ENCODE measurements at places on chromosomes 16 and 17.
A peak's percentile ranks its signal among the peaks of the same experiment; 100 is the strongest.

DNA sequence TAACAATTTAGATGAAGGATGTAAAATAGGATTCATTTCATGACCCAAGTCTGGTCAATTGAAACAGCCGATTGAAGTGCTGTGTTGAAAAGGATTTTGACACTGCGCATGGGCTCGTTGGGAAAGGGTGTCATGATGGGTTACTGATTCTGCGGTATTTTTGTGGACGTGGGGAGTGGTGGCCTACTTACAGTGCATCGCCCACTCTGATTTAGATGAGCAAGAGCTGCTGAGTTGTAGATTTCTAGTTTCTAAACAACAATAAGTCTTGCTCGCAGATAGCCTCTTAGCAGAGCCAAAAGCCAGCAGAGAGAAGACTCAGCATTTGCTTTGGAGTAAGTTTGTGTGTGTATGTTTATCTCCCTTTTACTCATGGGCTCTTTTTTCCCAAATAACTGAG is 731.0 kb downstream of the MAF start:
- DNase-seq, result no peak

- no peak for DNase-seq
Measured at GRCh38 chr17:81151278-81151677, 14.0 kb upstream of the PVALEF start.

DNA sequence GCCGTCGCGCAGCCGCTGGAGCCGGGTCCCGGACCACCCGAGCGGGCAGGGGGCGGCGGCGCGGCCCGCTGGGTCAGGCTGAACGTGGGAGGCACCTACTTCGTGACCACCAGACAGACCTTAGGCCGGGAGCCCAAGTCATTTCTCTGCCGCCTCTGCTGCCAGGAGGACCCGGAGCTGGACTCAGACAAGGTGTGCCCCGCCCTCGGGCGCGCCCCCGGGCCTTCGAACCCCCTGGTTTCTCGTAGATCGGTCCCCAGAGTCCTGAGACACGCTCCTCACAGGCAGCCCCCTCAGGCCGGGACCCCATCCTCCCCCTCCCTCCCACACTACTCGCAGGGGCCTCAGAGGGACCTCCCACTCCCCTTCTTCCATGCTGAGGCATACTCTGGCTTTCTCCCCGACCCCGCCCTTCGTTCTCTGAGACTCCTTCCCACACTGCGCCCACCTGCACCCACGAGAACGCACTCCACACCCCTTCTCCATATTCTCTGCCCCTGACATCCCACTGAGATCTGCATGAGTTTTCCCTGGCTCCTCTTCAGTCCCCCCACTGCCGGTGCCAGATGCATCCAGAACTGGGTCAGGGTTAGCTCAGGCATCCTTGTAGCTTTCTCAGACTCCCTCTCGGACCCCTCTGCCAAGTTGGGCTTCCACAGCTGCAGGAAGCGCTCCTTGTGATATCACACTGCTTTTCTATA is 523 bp downstream of the KCTD2 start:
- peak; percentile 12 for DNase-seq

DNA sequence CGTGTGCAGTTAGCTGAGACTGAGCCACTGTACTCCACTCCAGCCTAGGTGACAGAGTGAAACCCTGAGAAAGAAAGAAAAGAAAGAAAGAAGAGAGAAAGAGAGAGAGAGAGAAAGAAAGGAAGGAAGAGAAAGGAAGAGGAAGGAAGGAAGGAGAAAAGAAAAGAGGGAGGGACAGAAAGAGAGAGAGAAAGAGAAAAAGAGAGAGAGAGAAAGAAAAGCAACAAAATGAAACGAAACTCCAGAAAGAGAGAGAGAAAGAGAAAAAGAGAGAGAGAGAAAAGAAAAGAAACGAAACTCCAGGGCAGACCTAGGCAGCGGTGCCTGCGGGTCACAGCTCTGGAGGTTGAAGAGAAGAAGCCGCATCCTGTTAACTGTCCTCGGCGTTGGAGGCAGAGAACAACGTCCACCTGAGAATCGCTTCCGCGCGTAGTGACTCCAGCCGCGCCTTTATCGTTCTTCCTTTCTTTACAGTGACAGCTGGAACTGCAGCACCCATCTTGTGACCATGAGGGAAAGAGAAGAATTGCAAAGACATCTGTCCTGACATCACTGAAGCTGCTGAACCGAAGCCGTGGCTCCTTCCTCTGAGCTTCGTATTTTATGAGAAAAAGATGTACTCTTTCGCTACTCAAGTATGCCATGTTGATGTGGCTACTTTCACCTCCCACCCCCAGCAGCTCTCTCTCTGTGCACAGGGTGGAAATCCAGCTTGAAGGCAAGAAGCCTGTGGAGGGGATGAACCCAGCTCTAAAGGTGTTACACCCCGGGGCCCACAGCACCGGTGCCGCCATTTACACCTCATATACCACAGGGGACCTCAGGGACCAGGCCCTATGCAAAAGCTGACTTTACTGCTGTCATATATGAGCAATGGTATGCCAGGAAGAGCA is 56.9 kb upstream of the DOC2B start:
- no peak for DNase-seq

DNA sequence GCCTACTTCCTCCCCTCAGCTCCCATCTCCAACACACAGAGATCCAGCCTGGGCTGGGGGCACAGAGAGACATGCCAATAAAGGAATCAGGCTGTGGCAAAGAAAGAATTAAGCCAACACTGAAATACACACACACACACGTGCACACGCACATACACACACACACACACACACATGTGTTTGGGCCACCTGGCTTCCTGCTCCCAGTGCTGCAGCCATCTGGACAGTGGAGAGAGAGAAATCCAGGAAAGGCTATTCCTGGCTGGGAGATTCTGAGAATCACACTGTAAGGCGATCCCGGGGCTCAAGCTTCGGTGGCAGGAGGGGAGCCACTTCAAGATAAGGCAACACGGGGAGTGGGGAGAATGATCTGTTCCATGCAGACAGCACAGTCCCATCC is 72.4 kb downstream of the NOG start:
- DNase-seq, result no peak

DNA sequence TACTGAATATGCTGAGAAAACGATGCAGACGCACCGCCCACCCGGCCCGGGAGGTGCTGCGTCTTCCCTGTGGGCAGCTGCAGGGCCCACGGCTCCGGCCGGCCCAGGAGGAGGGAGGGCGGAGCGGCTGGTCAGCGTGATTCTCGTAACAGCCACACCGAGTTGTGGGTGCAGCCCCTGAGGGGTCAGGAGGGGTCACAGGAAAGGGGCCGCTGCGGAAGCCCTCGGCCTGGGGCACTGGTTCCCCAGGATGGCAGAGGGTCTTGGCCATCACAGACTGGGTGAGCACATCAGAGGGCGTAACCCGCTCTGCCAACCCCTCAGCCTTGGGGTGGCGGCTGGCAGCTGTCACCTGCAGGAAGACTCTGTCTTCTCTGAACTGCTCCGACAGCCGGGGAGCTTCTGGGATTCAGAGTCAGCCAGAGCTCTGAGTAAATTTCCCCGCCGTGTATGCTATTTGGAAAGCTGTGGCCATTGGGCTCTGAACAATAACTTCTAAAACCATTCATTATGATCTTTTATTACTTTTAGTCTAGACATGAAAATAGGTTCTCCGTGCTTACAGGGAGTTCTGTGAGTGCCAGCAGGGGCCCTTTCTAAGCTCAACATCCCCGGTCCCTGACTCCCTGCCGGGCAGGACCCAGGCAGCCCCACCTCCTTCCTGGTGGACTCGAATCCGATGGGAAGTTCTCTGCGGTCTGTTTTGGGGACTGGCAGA is 87.4 kb upstream of the CHMP6 start:
- no peak for DNase-seq

GRCh38 chr16:29831490-29831889 is 11.2 kb downstream of the MVP start:
- DNase-seq, result no peak

DNA sequence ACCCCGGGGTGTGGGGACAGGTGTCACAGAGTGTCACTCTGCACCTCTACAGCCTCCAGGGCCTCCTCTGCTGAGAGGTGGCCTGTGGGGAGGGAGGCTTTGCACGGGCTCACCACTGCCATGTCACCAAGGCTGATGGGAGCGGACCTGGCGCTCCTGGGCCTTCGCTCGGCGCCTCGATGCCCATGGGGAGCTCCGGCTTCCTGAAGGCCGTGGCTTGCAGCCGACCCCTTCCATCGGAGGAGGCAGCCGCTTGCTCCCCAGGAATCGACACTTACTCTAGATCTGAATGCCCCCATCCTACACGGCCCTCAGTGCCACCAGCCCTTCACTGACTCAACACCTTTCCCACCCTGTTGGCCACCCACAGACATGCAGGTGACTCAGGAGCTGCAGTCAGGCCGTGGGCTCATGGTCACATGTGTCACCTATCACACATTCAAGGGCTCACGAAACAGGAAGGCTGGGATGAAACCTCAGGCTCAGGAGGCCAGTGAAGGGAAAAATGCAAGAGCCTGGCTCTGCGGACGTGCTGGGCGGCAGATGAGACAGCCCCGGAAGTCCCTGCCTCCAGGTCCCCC is 11.9 kb downstream of the LGALS3BP start:
- no peak for DNase-seq

GRCh38 chr17:10775058-10775457 is 28.8 kb downstream of the TMEM238L start:
- DNase-seq, result no peak

DNA sequence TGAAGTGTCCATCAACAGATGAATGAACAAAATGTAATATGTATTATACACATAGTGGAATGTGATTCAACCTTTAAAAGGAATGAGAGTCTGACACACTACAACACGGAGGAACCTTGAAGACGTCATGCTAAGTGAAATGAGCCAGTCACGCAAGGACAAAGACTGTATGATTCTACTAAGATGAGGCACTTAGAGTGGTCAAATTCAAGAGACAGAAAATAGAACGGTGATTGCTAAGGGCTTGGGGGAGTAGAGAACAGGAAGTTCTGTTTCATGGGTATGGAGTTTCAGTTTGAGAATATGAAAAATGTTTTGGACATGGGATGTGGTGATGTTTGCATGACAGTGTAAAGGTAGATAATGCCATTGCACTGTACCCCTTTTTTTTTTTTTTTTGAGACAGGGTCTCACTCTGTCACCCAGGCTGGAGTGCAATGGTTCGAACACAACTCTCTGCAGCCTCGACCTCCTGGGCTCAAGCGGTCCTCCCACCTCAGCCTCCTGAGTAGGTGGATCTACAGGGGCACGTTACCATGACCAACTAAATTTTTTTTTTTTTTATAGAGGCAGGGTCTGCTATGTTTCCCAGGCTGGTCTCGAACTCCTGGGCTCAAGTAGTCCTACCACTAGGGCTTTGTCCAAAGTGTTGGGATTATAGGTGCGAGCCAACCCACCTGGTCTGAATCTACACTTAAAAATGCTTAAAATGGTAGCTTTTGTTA is 2.9 kb upstream of the CCDC102A start:
- no peak for DNase-seq

DNA sequence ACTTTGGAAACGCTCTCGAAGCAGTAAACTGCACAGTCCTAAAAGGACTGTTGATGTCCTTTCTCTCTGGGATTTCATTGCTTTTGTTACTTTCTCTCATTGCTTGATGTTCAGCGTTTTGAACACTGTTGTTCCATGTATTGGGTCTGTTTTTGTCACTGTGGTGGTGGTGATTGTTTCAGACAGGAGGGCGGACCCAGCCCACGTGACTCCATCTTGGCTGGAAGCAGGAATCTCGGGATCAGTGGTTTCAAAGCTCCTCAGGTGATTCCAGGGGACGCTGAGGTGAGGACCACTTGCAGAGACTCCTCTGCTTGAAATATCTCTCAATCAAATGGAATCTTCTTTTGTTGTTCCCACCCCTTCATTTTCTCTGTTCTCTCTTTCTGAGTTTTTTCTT is 18.3 kb downstream of the C16orf54 start:
- no peak for DNase-seq

GRCh38 chr16:27924411-27925118 is 138.9 kb downstream of the GSG1L start:
- DNase-seq, result no peak

GRCh38 chr17:81382851-81383250 is 12.4 kb upstream of the BAHCC1 start:
- no peak for DNase-seq

- DNase-seq, result no peak
Measured at GRCh38 chr16:71421911-71422310, 19.9 kb downstream of the TLE7 start.

DNA sequence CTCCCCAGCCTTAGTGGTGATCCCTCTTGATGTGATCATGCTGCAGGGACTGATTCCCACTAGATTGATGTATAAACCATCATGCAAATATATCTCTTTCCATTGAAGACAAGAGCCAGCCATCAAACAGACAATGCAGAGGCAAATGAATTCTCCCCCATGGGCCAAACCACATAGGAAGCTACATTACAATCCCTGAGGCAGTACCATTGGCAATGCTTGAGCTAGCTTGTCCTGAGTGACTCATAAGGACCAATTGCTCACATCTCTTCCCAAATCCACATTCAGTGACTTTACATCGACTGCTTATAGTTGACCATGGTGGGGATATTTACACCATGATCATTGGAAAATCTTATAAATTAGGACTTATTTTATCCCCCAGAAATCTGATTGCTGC is 242.2 kb downstream of the SHISA9 start:
- DNase-seq, result no peak

- DNase-seq, result peak; percentile 70
Measured at GRCh38 chr17:49496183-49496866, 1.2 kb downstream of the NGFR start.

DNA sequence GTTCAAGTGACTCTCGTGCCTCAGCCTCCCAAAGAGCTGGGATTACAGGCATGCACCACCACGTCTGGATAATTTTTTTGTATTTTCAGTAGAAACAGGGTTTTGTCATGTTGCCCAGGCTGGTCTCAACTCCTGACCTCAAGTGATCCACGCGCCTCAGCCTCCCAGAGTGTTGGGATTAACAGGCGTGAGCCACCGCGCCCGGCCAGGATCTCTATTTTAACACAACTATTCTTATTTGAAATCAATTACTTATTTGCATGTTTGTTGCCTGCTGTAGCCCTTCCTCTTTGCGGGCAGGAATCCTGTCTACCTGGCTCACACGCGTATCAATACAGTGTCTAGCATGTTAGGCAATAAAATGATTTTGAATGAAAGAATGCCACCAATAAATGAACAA is 818 bp upstream of the CNEP1R1 start:
- DNase-seq, result no peak

DNA sequence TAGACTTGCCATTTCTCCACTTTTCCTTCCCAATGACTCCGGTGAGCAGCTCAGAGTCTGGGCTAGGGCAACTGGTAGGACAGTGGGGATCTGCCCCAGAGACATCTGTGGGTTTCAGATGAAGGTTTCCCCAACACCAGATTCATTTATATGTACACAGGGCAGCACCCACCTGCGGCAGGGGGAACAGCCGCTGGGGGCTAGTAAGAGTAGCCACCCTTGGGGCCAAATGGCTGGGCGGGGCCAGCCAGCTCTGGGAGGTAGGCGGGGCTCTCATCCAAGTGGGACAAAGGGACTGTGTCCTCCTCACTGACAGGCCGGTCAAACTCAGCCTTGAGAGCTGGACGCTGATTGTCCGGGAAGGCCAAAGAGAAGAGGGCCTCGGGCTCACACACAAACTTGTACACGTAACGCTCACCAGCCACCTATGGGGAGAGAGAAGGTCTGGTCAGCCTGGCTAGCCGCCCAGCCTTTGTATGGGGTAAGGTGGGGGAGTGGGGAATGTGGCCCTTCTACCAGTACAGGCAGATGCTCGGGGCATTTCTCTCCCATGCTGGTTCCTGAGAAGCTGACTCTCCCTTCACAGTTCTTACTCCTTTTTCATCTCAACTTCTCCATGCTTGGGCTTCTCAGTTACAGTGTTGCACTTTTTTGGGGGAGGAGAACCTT is 17.7 kb downstream of the ETV4 start:
- DNase-seq, result no peak

Measured in activated CD4-positive, alpha-beta T cell treated with anti-CD3 and anti-CD28 coated beads for 1 hour (primary cell).